ENCODE measurements at places on chromosomes 1 and 21.

DNA sequence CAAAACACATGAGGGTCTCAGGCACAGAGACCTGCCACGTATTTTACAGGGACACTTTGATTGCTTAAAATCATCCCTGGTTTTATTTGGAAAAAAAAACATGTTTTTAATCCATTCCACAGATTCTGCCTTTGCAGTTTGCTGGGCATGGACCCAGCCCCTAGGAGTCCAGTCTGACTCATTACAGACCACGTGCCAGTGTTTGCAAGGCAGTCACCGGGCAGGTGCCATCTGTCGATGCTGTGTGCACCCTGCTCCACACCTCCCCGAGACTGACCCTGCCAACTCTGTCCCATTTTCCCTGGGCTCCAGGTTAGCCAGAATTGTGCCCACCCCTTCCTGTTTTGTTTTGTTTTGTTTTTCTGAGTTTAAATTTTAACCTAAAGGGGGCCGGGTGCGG is 148.4 kb upstream of the TMEM51 start:
- no peak for DNase-seq

DNA sequence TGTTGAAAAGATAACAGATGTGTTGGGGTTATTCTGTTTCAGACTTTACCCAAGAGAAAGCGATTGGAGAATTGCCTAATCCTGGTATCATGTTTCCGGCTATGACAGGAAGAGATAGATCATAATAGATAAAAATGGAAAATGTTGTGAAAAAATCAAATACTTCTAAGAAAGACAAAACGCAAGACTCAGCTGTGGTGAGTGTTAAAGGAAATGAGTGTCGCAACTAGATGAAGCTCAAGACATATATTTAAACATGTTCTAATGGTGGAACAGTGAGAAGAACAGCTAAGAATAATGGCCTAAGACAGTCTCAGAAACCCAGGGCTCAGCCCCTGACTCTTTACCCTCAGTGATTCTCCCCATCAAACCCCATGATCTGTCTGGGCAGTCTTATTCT is 426.7 kb upstream of the RUNX1 start:
- no peak for DNase-seq

DNA sequence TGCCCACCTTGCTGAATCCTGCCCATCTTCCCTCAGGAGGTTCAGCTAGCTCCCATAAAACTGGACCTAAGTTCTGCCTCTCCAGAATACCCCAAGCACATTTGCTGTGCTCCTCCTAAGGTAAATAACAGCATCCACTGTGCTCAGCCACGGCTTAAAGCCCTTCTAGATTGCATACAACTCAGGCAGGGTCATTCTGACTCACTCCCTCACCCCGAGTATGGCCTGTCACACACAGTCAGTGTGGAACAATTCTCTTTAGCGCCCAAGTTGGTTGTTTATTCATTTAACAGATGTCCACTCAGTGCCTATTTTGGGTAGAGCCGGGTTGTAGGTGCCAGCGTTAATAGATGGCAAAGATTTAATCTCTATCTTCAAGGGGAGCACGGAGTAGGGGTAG is 147.5 kb upstream of the EDN2 start:
- no peak for DNase-seq

GRCh38 chr1:198167436-198167934 is 10.7 kb downstream of the NEK7 start:
- no peak for DNase-seq

- no peak for DNase-seq
These were observed 5.4 kb downstream of the SOAT1 start for GRCh38 chr1:179298952-179299351.

All from endothelial cell (in vitro differentiated cells).